ENCODE measurements at places on chromosomes 2 and 18.

GRCh38 chr2:119749477-119750012 is 10.2 kb upstream of the PTPN4 start:
- DNase-seq, result no peak

- no peak for DNase-seq
Observed at GRCh38 chr2:83665894-83666293, 793.2 kb downstream of the SUCLG1 start.

DNA sequence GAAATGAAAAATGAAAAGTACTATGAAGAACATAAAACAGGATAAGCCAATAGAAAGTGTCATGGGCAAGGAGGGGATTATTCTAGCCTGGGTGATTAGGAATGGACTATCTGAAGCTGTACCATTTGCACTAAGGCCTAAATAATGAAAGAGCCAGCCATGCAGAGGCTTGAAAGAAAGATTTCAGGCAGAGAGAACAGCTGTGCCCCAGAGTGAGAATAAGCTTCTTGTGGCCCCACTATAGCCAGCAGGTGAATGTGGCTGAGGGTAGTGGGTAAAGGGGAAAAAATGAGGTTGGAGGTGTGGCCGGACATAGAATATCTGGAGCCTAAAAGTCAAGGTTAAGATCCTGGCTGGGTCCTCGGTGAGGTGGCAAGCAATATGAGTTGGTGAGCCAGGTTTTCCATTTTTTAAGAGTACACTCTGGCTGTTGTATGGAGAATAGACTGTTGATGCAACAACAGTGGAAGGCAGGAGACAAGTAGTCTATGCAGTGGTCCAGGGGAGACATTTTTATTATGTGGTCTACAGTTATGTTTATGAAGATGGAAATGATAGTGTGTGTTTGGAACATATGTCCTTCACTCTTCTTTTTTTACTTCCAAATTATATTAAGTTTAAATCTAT is 135.2 kb upstream of the SETBP1 start:
- no peak for DNase-seq

DNA sequence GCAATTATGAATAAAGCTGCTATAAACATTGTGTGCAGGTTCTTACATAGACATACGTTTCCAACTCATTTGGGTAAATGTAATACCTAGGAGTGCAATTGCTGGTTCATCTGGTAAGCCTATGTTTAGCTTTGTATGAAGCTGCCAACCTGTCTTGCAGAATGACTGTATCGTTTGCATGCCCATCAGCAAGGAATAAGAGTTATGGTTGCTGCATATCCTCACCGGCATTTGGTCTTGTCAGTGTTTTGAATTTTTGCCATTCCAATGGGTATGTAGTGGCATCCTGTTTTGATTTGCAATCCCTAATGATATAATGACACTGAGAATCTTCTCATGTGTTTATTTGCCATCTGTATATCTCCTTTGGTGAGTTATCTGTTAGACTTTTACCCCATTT is 20.7 kb downstream of the CCDC150 start:
- DNase-seq, result no peak

GRCh38 chr2:165141601-165142354 is 62.1 kb downstream of the SCN3A start:
- DNase-seq, result no peak

DNA sequence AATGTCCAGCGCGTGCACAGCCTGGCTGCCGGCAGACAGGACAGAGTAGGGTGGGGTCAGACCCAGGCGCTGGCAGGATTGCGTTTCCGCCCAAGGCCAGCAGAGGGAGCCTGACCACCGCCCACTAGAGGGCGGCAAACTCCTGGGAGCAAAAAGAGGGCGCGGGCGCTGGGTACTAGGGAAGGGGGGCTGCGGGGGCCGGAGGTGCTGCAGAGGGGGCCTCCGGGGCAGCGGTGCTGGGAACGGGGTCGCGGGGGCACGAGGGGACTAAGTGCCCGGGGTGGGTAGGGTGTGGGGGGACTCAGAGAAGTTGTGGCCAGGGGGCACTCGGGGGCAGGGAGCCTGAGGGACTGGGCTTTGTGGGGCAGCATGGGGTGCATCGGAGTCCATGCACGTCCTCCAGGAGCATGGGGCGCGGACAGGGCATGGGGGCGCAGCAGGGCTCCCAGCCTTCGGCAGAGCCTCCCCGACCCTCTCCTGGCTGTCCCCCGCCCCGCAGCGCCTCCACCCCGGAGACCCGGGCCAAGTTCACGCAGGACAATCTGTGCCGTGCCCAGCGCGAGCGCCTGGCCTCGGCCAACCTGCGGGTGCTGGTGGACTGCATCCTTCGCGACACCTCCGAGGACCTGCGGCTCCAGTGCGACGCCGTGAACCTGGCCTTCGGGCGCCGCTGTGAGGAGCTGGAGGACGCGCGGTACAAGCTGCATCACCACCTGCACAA is 3.2 kb downstream of the TEKT4 start:
- DNase-seq, result peak; percentile 72

GRCh38 chr2:101327863-101328394 is 19.4 kb upstream of the RNF149 start:
- DNase-seq, result no peak

DNA sequence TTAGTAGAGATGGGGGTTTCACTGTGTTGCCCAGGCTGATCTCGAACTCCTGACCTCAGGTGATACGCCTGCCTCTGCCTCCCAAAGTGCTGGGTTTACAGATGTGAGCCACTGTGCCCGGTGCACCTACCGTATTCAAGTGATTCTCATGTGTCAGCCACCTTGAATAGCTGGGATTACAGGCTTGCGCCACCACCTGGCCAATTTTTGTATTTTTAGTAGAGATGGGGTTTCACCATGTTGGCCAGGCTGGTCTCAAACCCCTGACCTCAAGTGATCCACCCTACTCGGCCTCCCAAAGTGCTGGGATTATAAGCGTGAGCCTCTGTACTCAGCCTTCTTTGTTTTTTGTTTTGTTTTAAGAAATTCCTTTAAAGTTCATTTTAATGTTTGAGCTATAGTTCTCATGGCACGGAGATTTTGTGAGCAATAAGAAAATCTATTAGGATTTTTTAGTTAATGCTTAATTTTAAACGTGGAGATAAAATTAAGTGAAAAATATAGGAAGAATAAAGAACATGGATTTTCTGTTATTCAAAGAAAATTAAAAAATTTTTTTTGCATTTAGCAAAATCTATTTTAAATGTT is 242.6 kb downstream of the PHLPP1 start:
- peak; percentile 45 for DNase-seq

DNA sequence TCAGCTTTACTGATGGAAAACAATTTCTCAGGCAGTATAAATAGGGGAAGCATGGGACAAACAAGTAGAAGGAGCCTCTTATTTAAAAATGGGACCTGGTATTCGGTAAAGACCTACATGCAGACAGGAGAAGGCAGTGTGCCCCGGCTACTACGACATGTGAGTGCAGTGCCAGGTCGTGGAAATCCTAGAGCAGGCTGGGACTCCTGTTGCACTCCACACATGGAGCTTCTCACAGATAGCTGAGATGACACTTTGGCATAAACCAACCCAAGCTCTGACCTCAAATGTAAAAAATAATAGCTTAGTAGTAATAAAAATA is 885 bp upstream of the DSEL start:
- DNase-seq, result peak; percentile 20

GRCh38 chr2:497770-498492 is 179.3 kb downstream of the TMEM18 start:
- no peak for DNase-seq

- DNase-seq, result no peak
Observed at GRCh38 chr2:10304458-10305253, 2.0 kb downstream of the HPCAL1 start.

GRCh38 chr2:54065891-54066290 is 49.5 kb upstream of the ACYP2 start:
- DNase-seq, result no peak

GRCh38 chr2:232532419-232532818 is 6.5 kb downstream of the CHRND start:
- DNase-seq, result no peak

DNA sequence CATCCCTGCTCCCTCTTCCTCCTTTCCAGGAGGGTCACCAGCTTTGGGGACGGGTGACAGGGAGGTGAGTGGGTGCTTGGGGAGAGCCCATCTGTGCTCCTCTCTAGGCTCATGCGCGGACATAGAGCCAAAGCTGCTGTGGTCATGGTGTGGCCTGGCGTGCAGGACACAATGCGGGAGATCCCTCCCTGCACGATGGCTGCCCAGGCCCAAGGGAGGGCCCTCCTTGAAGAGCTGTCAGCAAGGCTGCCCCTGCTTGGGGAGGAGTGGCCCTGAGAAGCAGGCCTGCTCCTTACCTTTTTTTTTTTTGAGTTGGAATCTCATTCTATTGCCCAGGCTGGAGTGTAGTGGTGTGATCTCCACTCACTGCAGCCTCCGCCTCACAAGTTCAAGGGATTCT is 111.4 kb downstream of the DYSF start:
- no peak for DNase-seq

GRCh38 chr2:219513787-219514186 is 495 bp upstream of the ASIC4 start:
- no peak for DNase-seq

DNA sequence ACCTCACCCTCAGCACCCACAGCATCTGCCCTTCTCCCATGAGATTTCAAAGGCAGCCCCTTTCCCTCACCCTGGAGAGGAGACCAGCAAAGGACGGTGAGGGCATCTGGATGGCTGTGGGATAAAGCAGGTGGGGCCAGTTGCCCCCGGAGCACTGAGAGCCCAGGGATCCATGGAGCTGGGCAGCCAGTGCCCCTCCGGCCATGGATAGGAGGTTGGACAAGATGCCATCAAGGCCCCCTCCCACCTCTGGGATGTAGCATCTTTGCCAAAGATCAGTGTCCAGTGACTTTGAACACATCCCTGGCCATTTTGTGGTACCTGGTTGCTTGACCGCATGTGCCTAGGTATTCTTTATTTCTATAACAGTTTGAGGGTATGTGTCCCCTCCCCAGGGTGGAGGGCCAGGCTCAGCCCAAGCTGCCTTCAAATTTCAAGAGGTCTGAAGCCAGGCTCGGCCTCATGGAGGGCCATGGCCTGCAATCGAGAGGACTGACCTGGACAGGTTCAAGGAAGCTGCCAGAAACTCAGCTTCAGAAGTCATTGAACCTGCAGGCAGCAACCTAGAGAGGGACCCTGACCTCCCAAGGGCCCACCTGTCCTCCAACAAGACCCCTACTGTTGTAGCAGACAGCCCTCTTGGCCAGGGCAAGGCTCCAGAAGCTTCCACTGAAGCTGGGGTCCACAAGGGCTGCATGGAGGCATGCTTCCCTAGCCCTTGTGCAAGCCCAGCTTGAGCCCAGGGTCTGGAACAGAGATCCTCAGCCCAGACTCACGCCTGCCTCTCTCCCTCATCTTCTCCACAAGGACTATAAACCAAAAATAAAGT is 55.5 kb upstream of the BIN1 start:
- no peak for DNase-seq

GRCh38 chr2:68292108-68292710 is 27.5 kb downstream of the CNRIP1 start:
- no peak for DNase-seq

DNA sequence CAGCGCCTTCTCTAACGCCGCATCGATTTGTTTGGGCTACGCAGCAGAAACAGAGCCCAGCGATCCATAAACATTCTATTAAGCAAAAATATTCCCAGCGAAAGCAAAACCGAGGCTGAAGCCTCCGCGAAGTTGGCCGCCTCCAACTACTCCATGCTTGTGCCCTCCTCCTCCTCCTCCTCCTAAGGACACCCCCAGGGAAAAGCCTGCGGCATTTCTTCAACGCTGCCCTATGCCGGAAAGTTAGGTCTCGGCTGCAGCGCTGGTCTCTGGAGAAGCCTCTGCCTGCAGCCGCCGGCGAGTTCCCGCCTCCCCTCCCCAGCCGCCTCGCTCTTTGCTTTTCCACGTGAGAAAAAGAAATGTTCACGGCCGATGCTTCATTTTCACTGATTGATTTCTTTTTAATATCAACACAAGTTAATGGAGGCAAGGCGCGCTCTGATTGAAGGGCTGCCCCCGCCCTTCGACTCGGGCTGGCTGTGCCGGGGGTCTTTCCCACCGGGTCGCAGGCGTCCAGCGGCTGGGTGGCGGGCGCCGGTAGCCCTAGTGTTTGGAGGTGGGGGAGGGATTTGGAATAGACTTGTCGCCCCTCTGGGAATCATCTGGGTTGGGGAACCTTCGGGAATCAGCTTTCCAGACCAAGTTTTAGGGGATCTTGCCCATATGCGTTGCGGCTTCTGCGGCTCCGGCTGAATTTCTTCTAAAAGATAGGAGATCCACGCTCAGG is 3.9 kb downstream of the NRP2 start:
- peak; percentile 17 for DNase-seq

- no peak for DNase-seq
Observed at GRCh38 chr18:31230495-31230894, 67.8 kb upstream of the DSC1 start.

GRCh38 chr2:172097557-172098131 is 5.1 kb downstream of the DLX2 start:
- DNase-seq, result no peak

GRCh38 chr2:55153584-55154299 is 78.4 kb downstream of the CLHC1 start:
- no peak for DNase-seq

GRCh38 chr2:178954049-178954448 is 95.9 kb downstream of the CCDC141 start:
- DNase-seq, result no peak

DNA sequence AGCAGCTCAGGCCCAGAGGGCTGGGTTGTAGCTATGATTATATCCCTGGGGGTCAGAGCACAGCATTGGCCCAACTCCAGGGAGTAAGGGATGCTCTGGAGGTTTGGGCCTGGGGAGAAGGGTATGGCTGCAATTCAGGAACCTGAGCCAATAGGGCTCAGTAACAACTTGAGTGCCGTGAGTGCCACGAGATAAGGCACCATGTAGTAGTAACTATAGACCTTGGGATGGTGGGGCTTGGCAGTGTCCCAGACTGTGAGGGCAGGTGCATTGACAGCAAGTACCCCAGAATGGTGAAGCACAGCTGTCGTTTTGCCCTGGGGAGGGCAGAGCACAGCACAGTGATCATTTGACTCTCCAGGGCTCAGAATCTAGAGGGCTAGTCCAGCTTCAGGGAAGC is 45.1 kb upstream of the ZNF396 start:
- no peak for DNase-seq

- DNase-seq, result no peak
Observed at GRCh38 chr2:215652388-215652787, 216.5 kb upstream of the FN1 start.

DNA sequence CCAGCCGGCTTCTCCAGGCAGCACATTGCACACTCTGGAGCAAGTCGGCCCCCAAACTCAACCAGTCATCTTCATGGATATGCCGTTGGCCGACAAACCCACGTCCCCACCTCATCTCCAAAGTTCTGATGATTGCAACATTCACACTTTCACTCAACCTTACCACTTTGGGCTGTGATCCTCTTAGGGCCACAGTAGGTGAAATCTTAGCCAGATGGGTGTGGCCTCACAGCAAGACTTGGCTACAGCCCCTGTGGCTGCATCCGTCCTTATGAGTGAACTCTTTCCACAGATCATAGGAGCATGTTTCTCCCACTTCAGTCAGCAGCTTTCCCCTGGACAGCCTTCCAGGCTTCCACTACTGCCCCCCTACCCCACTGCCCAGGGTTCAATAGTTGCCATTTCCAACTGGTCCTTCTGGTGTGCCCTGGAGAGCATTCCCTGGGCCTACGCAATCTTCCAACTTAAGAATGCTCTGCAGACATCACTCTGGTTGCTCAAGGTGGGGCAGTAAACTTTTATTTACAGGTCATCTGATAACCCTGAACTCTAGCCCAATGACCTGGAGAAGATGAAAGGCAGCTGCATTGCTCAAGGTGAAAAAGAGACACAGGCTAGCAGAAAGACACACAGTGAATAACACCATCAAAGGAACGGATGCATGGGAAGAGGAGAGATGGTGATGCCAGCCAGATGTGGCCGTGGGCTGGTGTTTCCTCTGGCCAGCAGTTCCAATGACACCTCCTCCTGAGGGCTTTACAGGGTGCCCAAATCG is 34.5 kb downstream of the ARL4C start:
- DNase-seq, result no peak

All from stimulated activated CD4-positive, alpha-beta T cell treated with anti-CD3 and anti-CD28 coated beads, Interleukin-2, amount 100 ng/mL, for 24 hours (primary cell).